Ascending aorta (tissue), 2 donors: ENCODE measurements at places on chromosomes 1 and 21.

GRCh38 chr21:35510957-35511695 is 462.0 kb upstream of the RUNX1 start:
- no peaks in the 10 kb centered on the region for H3K27me3 ChIP-seq
- H3K4me1 ChIP-seq, result no peaks in the 10 kb centered on the region
- H3K36me3 ChIP-seq, result no peaks in the 10 kb centered on the region
- H3K4me3 ChIP-seq, result no peak overlapping the region
- no peak overlapping the region for H3K27ac ChIP-seq

DNA sequence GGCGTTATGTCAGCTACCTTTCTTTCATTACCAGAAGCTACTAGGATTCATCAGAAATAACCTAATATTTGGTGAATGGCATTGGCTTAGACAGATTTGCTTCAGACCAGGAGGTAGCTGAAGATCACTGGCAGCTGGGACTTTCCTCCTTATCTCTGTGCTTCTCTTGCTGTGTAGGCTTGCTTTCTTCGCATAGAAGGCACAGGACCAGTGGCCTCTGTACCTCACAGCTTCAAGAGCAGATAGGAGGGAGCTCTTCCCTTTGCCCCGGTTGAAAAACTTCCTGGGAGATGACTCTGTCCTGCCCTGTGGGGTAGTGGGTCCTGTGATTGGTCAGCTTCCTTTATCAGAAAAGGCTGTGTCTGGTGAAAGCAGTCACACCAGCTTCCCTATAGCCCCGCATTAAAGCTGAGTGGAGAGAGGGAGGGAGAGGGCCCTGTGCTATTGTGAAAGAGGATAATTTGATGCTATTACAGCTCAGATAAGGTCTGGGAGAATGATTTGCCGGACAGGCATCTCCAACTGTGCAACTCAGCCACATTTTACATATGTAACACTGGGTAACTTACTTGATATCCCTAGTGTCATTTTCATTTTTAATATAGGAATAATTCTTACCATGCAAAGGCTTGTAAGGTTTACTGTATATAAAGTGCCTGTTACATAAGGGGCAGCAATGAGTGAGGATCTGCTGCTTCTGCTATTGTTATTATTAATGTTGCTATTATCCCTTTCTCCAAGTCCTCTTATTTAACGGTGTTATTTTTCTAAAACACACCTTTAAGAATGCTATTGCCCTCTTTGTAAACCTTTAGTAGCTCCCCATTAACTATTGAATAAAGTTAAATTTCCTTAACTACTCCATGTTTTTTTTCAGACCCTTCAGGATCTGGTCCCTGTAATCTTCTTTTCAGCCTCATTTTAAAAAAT is 31.6 kb downstream of the OSBPL9 start:
- no peak for DNase-seq
- no peaks in the 10 kb centered on the region for H3K36me3 ChIP-seq
- no peak overlapping the region for H3K4me3 ChIP-seq
- H3K4me1 ChIP-seq, result peaks cover 51% of the 10 kb centered on the region
- H3K27ac ChIP-seq, result peak overlapping the region; percentile 70

GRCh38 chr1:76005765-76006164 is 68.8 kb upstream of the ST6GALNAC3 start:
- no peak overlapping the region for H3K4me3 ChIP-seq
- no peaks in the 10 kb centered on the region for H3K27me3 ChIP-seq
- no peak overlapping the region for H3K27ac ChIP-seq
- H3K4me1 ChIP-seq, result no peaks in the 10 kb centered on the region

GRCh38 chr1:210377731-210378333 is 49.1 kb downstream of the HHAT start:
- no peak overlapping the region for H3K4me3 ChIP-seq
- no peaks in the 10 kb centered on the region for H3K4me1 ChIP-seq
- H3K36me3 ChIP-seq, result no peaks in the 10 kb centered on the region
- DNase-seq, result no peak

DNA sequence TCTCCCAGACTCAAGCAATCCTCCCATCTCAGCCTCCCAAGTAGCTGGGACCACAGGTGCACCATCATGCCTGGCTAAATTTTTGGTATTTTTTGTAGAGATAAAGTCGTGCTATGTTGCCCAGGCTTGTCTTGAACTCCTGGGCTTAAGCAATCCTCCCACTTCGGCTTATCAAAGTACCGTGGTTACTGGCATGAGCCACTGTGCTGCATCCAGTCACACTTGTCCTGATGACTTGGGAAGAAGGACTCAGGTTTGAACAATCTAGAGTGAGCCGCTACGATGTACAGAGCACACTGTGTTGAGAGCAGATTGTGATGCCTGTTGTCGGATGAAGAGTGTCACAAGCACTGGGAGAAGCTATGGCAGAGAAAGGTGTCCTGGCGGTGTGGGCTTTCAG is 27.2 kb downstream of the RNF187 start:
- H3K4me3 ChIP-seq, result no peak overlapping the region
- no peaks in the 10 kb centered on the region for H3K36me3 ChIP-seq
- no peak overlapping the region for H3K27ac ChIP-seq
- H3K27me3 ChIP-seq, result no peaks in the 10 kb centered on the region

DNA sequence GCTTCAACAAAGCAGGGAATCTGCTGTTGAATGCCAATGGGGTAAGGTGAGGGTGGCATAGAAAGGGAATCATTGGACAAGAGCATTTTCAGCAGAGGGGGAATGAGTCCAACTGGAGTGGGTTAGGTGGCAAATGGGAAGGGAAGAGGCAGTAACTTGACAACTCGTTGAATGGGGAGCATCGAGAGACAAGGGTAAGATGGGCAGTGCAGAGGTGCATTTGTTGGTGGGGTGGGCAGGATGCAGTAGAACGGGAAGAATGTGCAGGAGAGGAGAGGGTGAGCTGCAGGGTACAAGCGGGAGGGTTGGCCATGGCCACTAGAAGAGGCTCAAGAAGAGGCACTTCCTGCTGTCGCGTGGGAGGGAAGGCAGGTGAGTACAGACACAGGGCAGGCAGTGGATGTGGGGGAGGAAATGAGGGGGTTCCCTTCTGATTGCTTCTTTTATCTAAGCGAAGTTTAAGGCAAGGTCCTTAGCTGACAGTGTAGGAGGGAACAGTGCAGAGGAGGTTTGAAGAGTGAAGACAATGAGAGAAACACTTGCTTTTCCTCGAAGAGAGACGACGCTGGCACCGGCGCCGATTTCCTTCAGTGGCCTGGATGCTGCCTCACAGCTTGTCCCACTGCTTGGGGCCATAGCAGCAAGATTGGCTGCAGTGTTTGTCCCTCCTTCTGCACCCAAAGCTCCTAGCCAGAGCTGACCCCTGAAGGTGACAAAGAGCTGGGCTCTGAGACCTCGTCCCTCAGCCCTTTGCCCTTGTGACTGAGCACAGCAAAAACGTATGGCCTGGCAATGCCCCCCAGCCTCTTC is 3.2 kb upstream of the IKBKE start:
- H3K4me1 ChIP-seq, result peaks cover 7% of the 10 kb centered on the region
- DNase-seq, result no peak
- H3K27me3 ChIP-seq, result no peaks in the 10 kb centered on the region
- no peaks in the 10 kb centered on the region for H3K36me3 ChIP-seq
- no peak overlapping the region for H3K4me3 ChIP-seq

GRCh38 chr1:3423245-3423829 is 31.1 kb upstream of the ARHGEF16 start:
- H3K4me3 ChIP-seq, result no peak overlapping the region
- H3K4me1 ChIP-seq, result peaks cover 43% of the 10 kb centered on the region
- H3K27me3 ChIP-seq, result no peaks in the 10 kb centered on the region
- peak overlapping the region; percentile 77 for H3K27ac ChIP-seq

DNA sequence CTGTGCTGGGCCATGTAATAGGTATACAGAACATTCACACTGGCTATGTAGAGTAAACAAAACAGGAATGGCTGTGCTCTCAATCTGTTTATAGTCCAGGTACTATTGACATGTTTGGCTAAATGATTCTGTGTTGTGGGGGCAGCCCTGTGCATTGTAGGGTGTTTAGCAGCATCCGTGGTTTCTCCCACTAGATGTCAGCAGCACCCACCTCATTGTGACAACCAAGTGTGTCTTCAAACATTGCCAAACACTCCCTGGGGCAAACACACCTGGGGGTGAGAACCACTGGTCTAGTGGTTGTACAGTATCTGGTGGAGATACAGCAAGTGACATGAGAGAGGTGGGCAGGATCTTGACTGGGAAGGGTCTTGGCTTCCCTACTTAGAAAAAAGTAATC is 80.4 kb upstream of the SPATA6 start:
- no peaks in the 10 kb centered on the region for H3K4me1 ChIP-seq
- DNase-seq, result no peak
- no peaks in the 10 kb centered on the region for H3K27me3 ChIP-seq
- no peak overlapping the region for H3K27ac ChIP-seq
- no peaks in the 10 kb centered on the region for H3K36me3 ChIP-seq

- no peaks in the 10 kb centered on the region for H3K36me3 ChIP-seq
- no peaks in the 10 kb centered on the region for H3K4me1 ChIP-seq
- no peak overlapping the region for H3K27ac ChIP-seq
- no peak for DNase-seq
- H3K4me3 ChIP-seq, result no peak overlapping the region
These were observed 57.9 kb upstream of the TENT5B start for GRCh38 chr1:27070390-27071048.

DNA sequence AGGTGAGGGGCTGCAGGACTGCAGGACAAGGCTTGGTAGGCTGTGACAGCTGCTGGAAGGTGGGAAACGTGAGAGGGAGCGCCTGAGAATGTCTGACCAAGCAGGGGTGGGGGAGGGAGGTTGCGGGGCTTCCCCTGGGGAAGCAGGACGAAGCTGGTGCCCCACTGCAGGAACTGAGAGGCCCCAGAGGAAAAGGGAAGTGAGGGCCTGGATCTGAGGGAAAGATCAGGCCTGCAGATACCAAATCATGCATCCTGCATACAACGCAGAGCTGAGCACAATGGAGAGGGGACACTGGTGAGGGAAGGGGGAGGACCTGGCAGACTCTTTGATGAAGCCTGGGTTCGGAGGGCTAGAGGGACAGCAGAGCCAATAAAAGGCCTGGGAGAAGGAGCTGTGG is 65.7 kb upstream of the BACE2 start:
- no peak for DNase-seq
- H3K4me3 ChIP-seq, result no peak overlapping the region
- no peaks in the 10 kb centered on the region for H3K27me3 ChIP-seq
- H3K36me3 ChIP-seq, result no peaks in the 10 kb centered on the region

GRCh38 chr21:16407403-16408240 is 677.8 kb downstream of the USP25 start:
- no peaks in the 10 kb centered on the region for H3K36me3 ChIP-seq
- no peak overlapping the region for H3K27ac ChIP-seq
- no peak for DNase-seq
- H3K4me1 ChIP-seq, result no peaks in the 10 kb centered on the region
- no peak overlapping the region for H3K4me3 ChIP-seq
- H3K27me3 ChIP-seq, result no peaks in the 10 kb centered on the region

DNA sequence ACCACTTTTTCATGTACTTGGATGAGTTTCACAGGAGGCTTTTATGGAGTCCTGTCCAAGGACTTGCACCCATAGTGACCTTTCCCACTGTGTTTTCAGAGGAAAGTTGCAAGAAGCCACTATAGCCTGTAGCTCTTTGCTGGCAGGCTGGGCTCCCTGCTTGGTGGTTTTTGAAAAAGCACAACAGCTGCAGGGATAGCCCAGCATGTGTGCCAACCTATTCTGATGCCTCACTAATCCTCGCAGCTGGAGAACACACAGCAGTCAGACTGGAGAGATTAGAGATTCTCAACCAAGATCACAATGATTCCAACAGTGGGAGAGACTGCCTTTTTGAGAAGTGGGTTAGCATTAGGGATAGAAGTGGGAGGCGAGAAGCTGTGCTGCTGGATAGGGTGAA is 24.1 kb upstream of the ARHGEF11 start:
- no peak for DNase-seq
- H3K27me3 ChIP-seq, result no peaks in the 10 kb centered on the region
- H3K27ac ChIP-seq, result no peak overlapping the region
- no peak overlapping the region for H3K4me3 ChIP-seq
- no peaks in the 10 kb centered on the region for H3K36me3 ChIP-seq

GRCh38 chr1:117658676-117659075 is 52.8 kb downstream of the TENT5C start:
- DNase-seq, result no peak
- no peaks in the 10 kb centered on the region for H3K4me1 ChIP-seq
- H3K36me3 ChIP-seq, result no peaks in the 10 kb centered on the region
- H3K4me3 ChIP-seq, result no peak overlapping the region
- no peak overlapping the region for H3K27ac ChIP-seq

GRCh38 chr1:61255358-61255703 is 173.0 kb downstream of the NFIA start:
- H3K36me3 ChIP-seq, result no peaks in the 10 kb centered on the region
- H3K4me3 ChIP-seq, result peak overlapping the region; percentile 60
- H3K4me1 ChIP-seq, result peaks cover 9% of the 10 kb centered on the region
- DNase-seq, result no peak
- peak overlapping the region; percentile 38 for H3K27ac ChIP-seq
- H3K27me3 ChIP-seq, result no peaks in the 10 kb centered on the region

GRCh38 chr1:244218220-244218619 is 167.1 kb downstream of the ZBTB18 start:
- H3K4me1 ChIP-seq, result no peaks in the 10 kb centered on the region
- H3K27ac ChIP-seq, result no peak overlapping the region
- no peaks in the 10 kb centered on the region for H3K27me3 ChIP-seq
- DNase-seq, result no peak
- no peaks in the 10 kb centered on the region for H3K36me3 ChIP-seq

- H3K27me3 ChIP-seq, result no peaks in the 10 kb centered on the region
- H3K36me3 ChIP-seq, result no peaks in the 10 kb centered on the region
- no peak overlapping the region for H3K27ac ChIP-seq
- H3K4me1 ChIP-seq, result no peaks in the 10 kb centered on the region
- no peak for DNase-seq
These were observed 9.2 kb downstream of the PIGM start for GRCh38 chr1:160022330-160023310.

DNA sequence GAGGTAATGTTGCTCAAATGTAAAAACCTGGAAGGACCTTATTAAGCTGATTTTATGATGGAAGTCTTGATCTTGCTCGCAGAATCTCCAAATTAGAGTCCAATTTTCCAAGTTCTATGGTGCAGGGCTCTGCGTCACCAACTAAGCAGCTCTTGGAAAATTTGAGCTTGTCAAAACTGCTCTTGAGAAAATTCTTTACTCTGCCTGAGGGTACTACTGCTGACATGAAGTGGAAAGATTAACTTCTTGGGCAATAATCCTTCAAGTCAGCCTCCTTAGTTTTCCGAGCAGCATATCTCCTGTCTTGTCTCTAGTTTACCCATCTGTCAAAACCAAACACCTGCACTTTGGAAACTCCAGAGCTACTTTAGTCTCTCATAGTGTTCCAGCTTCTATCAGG is 293.7 kb downstream of the KCTD3 start:
- no peaks in the 10 kb centered on the region for H3K36me3 ChIP-seq
- H3K4me3 ChIP-seq, result no peak overlapping the region
- DNase-seq, result no peak
- no peaks in the 10 kb centered on the region for H3K4me1 ChIP-seq

DNA sequence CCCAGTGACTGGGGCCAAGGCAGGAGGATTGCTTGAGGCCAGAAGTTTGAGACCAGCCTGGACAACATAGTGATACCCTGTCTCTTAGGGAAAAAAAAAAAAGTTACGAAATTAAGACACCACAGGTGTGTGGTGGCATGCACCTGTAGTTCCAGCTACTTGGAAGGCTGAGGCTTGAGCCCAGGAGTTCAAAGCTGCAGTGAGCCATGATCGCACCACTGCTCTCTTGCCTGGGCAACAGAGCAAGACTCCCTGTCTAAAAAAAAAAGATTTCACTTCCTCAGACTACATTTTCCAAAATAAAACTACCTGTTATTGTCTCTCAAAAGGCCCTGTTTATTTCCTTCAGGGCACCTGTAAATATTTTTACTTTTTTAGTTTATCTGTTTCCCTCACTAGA is 4.7 kb upstream of the STK40 start:
- DNase-seq, result no peak
- H3K36me3 ChIP-seq, result peaks cover 35% of the 10 kb centered on the region
- H3K27ac ChIP-seq, result peak overlapping the region; percentile 52
- H3K4me3 ChIP-seq, result no peak overlapping the region
